ENCODE measurements at places on chromosomes 6 and 20.

DNA sequence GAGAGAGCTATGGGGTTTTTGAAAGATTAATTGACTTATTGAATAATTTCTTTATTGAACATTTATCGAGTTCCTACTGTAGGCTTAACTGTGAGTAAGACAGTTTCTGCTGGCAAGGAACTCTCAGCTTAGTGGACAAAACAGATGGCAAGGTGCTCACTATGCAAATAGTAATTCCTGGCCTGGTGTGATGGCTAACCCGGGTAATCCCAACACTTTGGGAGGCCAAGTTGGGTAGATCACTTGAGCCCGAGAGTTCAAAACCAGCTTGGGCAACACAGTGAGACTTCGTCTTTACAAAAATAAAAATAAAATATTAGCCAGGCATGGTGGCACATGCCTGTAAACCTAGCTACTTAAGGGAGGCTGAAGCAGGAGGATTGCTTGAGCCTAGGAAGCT lies 13.5 kb upstream of the TGM2 start:
- DNase-seq: no peak

- no peak for DNase-seq
Observed at GRCh38 chr6:25413207-25413905, 134.2 kb downstream of the CARMIL1 start.

DNA sequence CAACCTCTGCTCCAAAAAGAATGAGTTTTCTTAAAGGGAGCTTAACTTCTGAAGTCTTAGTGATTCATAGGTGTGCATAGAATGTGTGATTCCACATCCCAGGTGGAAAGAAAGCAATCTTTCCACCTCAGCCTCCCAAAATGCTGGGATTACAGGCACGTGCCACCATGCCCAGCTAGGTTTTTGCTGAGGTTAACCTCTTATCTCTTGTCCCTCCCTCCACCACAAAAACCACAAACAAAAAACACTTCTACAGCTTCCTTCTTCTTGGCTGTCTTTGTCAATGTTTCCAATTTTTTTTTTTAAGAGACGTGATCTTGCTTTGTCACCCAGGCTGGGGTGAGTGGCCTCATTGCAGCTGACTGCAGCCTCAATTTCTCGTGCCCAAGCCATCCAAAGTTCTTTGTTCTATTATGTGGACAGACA lies 8.1 kb upstream of the CSE1L start:
- DNase-seq: no peak

- no peak for DNase-seq
Observed at GRCh38 chr6:112409311-112409710, 62.2 kb downstream of the RFPL4B start.

DNA sequence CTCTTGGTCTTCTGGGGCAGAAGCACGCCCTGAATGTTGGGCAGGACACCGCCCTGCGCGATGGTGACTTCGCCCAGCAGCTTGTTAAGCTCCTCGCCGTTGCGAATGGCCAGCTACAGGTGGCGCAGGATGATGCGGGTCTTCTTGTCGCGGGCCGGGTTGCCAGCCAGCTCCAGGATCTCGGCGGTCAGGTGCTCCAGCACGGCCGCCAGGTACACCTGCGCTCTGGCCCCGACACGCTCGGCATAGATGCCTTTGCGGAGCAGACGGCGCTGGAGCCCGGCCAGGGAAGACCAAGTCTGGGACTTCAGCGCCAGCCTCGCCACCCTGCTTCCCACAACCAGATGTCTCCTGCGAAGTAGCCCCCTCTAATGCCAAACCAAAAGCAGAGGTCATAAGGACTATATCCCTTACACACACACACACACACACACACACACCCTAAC lies 8.0 kb upstream of the SLC17A3 start:
- DNase-seq: no peak
